ENCODE measurements at places on chromosomes 11 and 22.
A peak's percentile ranks its signal among the peaks of the same experiment; 100 is the strongest.

GRCh38 chr22:17931400-17931825 lies 92.9 kb downstream of the MICAL3 start:
- DNase-seq = no peak

DNA sequence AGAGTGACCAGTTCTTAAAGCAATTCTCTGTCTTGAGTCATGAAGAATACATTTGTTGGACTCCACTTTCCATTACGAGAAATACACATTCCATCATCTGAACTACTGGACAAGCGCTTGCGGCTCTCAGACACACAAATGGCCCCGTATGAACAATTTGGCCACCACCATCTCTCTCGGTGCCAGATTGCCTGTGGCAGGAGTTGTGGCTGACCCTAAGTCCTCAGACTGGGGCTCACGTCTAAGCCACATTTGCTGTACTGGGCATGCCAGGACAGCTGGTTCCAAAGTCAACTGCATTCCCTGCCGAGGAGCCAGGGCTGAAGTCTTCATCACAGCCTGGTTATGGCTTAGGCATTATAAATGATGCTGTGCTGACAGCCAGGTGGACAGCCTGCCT lies 227.5 kb downstream of the MIAT start:
- DNase-seq = no peak

DNA sequence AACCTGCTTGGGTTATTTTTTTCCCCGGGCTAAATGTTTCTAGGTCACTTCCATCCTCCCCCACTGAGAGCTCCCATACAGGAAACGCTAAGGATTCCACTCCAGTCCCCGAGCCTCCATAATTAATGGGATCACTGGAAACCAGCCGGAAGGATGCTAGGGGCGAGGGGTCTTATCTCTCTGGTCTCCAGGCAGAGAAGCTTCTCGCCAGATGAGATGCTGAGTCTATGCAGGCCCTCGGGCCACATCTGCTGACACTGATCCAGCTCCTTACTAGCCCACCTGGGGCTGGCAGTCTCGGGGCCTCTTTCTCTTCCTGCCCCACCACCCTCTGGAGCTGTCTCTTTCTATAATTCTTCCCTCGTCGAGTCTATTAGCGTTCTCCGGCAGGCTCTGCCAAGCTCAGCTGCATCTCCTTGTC lies 125.9 kb upstream of the SYT13 start:
- no peak for DNase-seq

DNA sequence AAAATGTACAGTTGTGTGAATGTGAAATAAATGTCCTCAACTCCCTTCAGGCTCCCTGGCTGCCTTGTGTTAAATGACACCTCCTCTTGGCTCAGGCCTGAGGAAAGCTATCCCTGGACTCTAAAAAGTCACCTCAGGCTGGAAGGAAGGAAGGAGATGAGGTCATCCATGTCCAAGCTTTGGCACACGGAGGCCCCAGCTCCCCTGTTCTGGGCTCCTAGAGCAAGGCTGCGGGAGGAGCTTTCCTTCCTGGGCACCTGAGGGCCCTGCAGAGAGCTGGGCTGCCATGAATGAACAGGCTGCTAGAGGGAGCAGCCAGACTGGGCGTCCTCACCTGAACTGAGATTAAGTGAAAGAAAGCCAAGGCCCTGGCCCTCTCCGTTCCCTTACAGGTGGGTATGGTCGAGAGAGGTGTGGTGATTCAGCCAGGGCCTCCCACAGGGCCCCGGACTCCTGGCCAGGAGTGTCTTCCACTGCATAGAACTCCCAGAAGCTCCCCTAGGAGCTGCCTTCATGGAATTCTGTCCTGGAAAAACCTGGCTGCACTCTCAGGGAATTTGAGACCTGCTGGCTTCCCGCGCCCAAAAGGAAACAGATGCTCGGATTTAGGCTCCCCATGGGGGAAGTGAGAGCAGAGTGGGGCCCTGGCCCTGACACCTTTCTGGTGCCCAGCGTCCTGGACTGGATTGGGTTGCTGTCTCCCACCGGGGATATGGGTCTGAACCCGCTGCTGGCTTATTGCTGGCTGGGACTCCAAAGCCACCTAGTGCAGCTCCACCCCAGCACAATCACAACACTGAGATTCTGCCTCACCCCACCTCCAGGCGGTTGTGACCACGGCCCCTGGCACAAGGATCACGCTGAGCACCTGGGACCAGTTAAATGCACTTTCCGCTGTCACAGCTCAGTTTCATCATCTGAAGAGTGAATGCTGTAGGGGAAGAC lies 22.2 kb downstream of the MYBPC3 start:
- peak; percentile 30 for DNase-seq

GRCh38 chr11:46026606-46027293 lies 94.5 kb downstream of the PHF21A start:
- no peak for DNase-seq

GRCh38 chr11:111407652-111408051 lies 28.6 kb upstream of the POU2AF1 start:
- DNase-seq = no peak

DNA sequence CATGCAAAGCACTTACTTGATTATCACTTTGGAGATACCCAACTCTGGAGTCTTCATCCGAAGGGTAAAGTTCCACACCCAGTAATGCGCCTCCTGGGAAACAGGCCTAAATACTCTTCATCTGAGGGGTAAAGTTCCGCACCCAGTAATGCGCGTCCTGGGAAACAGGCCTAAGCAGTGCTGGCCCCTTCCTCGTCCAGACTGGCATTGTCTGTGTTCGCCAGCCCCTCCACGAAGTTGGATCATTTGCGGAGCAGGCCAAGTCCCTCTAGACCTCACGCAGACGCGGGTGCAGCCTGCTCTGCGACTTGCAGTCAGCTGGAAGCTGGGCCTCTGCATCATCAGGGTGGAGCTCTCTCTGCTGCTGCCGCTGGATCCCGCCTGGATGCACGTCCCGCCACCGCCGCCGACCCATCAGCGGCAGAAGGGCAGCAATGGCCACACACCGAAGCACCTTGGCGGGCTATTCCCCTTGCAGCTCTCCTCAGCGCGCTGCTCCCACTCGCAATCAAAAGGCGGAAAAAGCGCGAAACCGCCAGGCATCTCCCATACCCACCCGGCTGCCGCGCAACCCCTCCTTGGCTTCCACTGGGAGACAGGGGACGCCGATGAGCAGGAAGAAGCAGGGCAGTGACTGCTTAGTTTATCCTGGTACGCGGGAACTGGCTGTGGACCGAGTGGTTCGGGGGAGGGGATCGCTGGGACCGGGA lies 34.1 kb upstream of the GLYATL1 start:
- DNase-seq = no peak

DNA sequence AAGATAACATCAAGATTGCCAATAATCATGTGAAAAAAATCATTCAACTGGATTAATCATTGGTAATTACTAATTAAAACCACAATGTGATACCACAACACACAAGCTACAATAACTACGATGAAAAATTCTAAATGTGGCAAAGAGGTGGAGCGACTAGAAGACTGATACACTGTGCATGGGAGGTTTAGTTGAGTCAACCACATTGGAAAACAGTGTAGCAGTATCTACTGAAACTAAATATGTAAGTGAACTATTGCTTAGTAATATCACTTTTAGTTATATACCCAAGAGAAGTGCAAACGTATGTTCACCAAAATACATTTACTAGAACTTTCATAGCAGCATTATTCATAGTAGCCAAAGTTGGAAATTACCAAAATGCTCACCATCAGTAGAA lies 359.9 kb downstream of the ETS1 start:
- no peak for DNase-seq

- no peak for DNase-seq
Observed at GRCh38 chr22:20777420-20778177, 3.7 kb downstream of the SERPIND1 start.

DNA sequence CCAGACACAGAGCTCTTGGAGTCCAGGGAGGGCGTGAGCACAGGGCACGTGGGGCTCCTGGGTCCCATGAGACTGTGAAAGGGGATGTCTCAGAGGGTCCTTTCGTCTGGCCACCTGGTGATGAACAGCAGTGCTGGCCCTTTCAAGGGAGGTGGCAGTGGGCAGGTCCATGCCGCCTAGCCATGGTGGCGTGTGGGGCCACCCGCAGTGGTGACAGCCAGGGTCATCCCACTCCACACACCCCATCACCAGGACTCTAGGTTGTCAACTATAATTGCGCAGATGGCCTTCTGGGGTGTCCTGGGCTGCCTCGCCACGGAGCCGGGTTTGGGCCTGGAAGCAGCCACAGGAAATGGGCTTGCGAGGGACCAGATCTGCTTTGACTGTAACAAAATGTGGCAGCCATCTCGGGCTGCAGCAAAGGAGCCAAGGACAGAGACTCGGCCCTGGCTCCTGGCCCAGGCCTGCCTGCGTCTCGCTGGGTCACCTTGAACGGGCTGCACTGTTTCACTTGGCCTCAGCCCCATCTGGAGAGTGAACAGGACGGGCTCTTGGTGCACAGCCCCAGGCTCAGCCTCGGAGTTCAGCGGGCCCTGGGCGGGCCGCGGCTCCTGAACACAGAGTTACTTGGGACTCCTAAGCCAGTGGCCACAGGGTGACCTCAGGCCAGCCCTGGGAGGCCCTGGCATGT lies 1350.5 kb downstream of the BRD1 start:
- DNase-seq = no peak
